ENCODE measurements at places on chromosomes 3 and 15. TPM values are rescaled to one million over a fixed set of nuclear protein-coding genes. Genes with fewer than 3 reads are reported as not detected.
A peak's percentile ranks its signal among the peaks of the same experiment; 100 is the strongest.

GRCh38 chr3:10707400-10708215, 108.4 kb upstream of the SLC6A11 start:
- peak; percentile 22 for DNase-seq

DNA sequence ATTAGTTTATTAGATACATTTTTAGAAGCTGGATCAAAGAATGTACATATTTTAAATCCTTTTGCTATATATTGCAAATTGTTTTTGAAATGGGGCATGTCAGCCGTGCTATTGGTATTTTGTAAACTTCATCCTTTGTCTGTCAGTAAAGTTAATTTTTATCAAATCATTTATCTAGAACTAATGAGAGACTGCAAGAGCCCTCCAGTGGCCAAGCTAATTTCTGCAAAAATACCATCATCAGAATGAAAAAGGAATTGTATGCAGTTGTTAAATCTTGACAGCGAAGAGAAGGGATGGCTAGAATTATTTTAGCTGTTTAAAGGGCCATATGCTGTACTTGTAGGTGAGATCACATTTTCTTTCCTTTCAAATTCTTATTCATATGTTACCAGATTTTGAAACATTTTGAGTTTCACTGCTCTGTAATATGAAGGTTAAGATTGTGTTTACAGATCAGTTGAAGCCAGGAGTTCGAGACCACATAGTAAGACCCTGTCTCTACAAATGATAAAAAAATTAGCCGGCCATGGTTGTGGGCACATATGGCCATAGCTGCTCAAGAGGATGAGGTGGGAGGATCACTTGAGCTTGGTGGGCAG, 8.1 kb upstream of the CLDN11 start:
- DNase-seq: no peak

GRCh38 chr3:57598765-57599360, 1.7 kb upstream of the ARF4 start:
- no peak for DNase-seq

GRCh38 chr3:185280572-185281365, 26.9 kb upstream of the EHHADH start:
- no peak for DNase-seq

The TUSC7 gene
- total RNA-seq: not detected

The PRR20G gene
- total RNA-seq: not detected

The VIPR1 gene
- 0.89 TPM for total RNA-seq

The PLA1A gene
- total RNA-seq: 2.0 TPM
